Right lobe of liver (tissue), 6 donors: ENCODE measurements at places on chromosomes 12 and 14.

DNA sequence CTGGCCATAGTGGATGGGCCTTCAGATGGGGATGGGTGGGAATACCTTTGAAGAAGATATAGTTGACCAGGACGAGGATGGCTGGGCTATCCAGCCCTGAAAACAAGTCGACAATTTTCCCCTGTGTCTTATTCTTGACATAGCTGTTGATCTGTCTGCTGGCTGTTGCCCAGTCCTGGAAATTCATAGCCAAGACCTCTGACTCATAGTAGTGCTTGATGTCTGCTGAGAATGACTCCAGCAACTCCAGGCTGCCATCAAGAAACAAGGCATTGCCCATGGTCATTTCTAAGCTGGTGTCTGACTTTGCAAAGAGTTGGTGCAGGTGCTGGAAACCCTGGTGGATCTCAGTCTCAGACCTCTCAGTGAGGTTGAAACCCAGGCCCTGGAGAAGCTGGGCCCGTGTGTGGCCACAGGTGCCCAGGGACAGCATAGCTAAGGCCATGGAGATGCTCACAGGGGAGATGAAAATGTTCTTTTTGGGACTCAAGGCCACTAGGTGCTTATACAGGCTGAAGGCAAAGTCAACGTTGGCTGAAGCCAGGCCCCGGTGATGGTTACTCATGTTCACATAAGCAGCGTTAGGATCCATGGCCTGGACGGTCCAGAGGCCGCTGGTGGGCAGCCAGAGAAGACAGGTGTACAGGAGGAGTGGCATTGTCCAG is 9.0 kb downstream of the SERPINA6 start:
- H3K36me3 ChIP-seq: peaks cover 5% of the 10 kb centered on the region
- DNase-seq: peak; percentile 53
- no peaks in the 10 kb centered on the region for H3K27me3 ChIP-seq
- H3K4me1 ChIP-seq: peaks cover 32% of the 10 kb centered on the region
- H3K27ac ChIP-seq: peak overlapping the region; percentile 87

GRCh38 chr12:50824914-50825313 is 17.8 kb upstream of the TMPRSS12 start:
- no peak for DNase-seq
- H3K27ac ChIP-seq: peak overlapping the region; percentile 70
- peaks cover 4% of the 10 kb centered on the region for H3K4me1 ChIP-seq
- no peak overlapping the region for H3K4me3 ChIP-seq
- H3K36me3 ChIP-seq: peaks cover 1% of the 10 kb centered on the region

- H3K4me3 ChIP-seq: no peak overlapping the region
- no peaks in the 10 kb centered on the region for H3K36me3 ChIP-seq
- H3K27me3 ChIP-seq: no peaks in the 10 kb centered on the region
- H3K4me1 ChIP-seq: no peaks in the 10 kb centered on the region
Observed at GRCh38 chr14:100780246-100780645, 45.7 kb upstream of the MEG3 start.

DNA sequence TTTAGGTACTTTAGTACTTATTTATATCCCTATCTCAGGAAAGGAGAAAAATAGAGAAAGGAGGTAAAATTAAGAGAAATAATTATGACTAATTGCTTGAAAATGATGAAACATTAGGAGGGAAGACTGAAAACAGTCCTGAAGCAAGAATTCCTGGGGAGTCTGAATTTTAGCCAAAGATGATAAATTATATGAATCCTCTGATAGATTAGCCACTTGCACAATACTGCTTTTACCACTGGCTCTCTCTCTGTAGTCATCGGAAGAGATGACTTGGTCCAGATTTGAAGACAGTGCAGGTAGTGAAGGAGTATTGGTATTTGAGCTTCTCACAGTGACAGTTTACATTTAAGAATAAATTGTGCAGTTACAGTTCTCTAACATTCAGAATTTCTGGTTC is 83.8 kb upstream of the CLEC14A start:
- no peaks in the 10 kb centered on the region for H3K36me3 ChIP-seq
- H3K4me3 ChIP-seq: no peak overlapping the region
- no peaks in the 10 kb centered on the region for H3K4me1 ChIP-seq
- H3K27ac ChIP-seq: no peak overlapping the region

DNA sequence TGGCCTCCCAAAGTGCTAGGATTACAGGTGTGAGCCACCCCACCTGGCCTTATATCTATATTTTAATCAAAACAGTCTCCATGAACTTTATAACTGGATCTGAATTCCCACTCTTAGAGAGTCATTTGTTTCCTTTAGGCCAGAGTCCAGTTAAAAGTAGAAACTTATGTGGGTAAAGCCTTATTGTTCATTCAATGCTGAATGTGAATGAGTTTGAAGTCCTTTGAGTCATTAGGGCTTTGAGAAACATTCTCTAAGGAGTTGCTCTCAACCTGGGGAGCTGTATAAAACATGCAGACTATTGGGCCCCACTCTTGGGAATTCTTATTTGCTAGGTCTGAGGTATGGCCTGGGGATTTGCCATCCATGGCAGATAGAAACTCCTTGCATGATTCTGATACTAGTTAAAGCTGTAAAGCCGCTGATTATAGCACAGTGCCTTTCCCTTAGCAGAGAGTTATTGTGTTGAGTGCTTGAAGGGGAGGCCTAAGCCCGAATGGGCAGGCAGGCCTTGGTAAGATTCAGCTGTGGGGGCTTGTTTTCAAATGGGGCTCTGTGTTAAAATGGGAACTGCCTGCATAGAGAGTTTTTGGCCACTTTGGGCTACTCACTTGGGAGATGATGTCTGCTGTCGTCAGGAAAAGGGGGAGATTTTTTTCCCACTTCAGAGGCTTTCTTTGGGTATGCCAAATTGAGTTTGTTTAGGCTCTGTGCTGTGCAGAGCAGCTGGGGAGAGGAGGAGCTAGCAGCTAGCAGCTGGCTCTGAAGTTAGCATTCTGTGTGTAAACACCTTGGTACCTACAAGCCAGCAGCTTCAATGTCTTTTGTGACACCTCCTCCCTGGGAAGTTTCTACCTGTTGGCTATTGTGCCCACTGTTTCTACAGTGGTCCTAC is 117.5 kb downstream of the DACT1 start:
- H3K27ac ChIP-seq: no peak overlapping the region
- no peaks in the 10 kb centered on the region for H3K27me3 ChIP-seq
- DNase-seq: no peak
- H3K36me3 ChIP-seq: no peaks in the 10 kb centered on the region
- H3K4me3 ChIP-seq: no peak overlapping the region

DNA sequence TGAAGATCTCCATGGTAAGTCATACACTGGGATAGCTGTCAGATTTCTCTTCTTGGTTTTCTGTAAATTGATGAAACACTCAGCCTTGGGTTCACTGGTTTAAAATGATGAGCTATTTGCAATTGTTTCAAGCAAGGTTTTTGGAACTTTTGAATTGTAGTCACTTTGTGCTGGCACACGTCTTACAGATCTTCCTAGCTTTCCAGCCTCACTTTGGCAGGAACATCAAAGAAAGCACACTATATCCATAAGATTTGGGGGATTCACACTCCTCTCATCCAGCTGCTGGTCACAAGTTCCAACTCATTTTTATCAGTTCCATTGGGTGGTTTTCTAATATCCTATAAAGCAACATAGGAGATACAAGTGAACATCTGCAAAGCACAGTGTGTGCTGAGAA is 16.0 kb downstream of the SSPN start:
- no peak overlapping the region for H3K27ac ChIP-seq
- no peaks in the 10 kb centered on the region for H3K27me3 ChIP-seq
- no peaks in the 10 kb centered on the region for H3K36me3 ChIP-seq
